ENCODE measurements at places on chromosomes 7 and 10.

DNA sequence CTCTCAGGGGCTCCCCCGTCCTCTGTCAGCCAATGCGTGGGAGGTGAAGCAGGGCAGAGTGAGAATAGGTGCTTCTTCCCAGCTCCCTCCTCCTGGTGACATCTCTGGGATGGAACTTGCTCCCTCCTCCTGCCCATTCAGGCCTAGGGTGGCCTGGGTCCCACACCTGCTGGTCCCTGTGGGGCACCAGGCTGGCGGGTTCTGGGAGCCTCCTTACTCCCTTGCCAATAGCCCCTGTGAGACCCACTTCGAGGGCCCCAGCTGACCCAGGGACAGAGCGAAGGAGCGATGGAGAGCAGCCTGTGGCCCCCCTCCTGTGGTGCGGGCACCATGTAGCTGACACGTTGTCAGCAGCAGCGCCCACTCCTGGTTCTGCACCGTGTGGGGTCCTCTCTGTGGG is 512.6 kb downstream of the GLRX3 start:
- no peak for DNase-seq

DNA sequence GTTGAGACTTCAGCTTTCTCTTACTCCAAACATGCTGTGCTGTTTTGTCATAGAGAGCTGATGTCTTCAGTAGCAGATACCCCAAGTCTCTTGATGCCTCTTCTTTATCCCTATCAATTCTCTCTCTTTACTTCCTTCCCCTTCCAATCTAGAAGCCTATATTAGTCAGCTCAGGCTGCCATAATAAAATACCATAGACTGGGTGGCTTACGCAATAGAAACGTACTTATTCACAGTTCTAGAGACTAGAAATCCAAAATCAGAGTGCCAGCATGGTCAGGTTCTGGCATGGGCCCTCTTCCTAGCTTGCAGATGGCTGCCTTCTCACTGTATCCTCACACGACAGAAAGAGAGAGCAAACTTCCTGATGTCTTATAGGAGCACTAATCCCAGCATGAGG is 9.0 kb upstream of the GARS1 start:
- no peak for DNase-seq

- no peak for DNase-seq
Measured at GRCh38 chr10:71256661-71257318, 44.4 kb downstream of the UNC5B start.

DNA sequence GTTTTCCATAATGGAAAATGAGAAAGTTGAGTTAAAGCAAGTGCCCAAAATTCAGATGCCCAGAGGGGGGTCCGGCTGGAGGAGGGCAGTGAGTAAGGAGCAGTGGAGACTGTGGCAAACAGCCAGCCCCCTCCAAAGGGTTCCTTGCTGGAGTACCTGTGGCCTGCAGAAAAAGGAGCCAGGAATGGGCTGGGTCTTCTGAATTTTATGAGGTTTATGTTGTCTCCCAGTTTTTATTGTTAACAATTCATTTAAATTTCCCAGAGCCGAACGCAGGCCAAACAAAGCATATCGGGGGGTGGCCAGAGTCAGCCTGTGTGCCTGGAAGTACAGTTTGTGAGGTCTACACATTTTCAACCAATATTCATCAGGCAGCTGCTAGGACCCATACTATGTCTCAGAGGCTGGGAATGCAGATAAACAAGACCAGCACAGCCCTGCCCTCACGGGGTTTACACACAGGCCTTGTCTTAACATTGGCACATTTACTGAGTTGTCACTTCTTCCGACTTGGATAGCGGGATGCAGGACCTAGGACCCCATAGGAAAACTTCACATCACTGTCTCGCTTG is 12.9 kb upstream of the CSGALNACT2 start:
- DNase-seq = no peak

GRCh38 chr7:39602351-39602750 is 21.0 kb upstream of the RALA start:
- DNase-seq = no peak

- DNase-seq = no peak
Measured at GRCh38 chr7:94177441-94177840, 173.3 kb upstream of the BET1 start.

- DNase-seq = no peak
Measured at GRCh38 chr10:79938728-79939406, 10.0 kb downstream of the SFTPD start.

GRCh38 chr7:88391247-88391646 is 84.6 kb upstream of the STEAP4 start:
- DNase-seq = no peak

- DNase-seq = no peak
Measured at GRCh38 chr10:115949282-115949844, 323.6 kb downstream of the GFRA1 start.

GRCh38 chr7:18684916-18685315 is 189.4 kb downstream of the HDAC9 start:
- DNase-seq = no peak

DNA sequence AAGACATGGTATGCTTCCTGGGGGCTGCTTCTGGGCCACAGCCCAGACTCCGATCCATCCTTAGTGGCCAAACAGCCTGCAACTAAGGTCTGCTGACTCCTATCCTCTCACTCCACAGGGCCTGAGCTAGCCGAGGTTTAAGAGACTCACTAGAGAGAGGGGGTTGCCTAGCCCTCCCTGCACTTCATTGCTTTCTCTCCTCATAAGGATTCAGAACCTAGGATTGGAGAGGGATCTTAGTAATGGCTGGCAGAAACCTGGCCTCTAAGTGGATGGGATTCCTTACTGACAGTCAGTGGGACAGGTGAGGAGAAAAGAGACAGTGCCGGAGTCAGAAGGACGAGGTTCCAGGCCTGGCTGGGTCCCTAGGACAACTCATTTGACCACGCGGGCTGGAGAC is 8.2 kb upstream of the DDIT4 start:
- no peak for DNase-seq

DNA sequence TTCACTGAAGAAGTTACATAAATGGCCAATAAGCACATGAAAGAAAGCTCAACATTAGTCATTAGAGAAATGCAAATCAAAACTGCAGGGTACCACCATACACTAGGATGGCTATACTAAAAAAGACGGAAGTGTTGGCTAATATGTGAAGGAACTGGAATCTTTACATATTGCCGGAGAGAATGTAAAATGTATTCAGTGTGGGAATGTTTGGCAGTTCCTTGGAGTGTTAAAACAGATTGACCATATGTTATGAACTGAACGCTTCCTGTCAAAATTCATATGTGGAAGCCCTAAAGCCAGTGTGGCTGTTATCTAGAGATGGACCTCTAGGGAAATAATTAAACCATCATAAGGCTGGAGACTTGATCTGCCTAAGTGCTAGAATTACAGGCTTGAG is 33.1 kb downstream of the SUV39H2 start:
- DNase-seq = no peak

GRCh38 chr10:51881213-51881612 is 181.8 kb upstream of the CSTF2T start:
- DNase-seq = no peak

DNA sequence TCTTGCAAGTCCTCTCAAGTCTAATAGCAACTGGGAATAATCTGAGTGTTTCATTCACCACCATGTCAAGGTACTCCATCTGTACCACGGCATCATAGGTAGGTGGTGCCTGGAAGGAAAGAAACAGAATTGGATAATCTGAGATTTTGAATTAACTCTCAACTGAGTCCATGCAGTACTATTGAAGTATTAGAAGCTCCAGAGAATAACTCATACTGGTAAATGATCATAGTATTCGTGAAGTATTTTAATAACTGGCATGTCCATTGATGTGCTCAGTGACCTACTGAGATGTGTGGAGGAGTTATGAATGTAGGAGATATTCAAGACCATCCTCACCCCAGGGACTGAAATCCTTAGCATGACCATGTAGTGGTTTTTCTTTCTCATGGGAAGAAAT is 27.1 kb downstream of the CYP3A5 start:
- DNase-seq = no peak

GRCh38 chr10:14414901-14415300 is 84.2 kb upstream of the FRMD4A start:
- no peak for DNase-seq

- DNase-seq = no peak
Measured at GRCh38 chr10:86500846-86501245, 20.7 kb downstream of the WAPL start.

GRCh38 chr10:98745645-98746044 is 298.9 kb upstream of the HPS1 start:
- DNase-seq = no peak

- no peak for DNase-seq
Measured at GRCh38 chr7:69959789-69960499, 361.7 kb downstream of the AUTS2 start.

DNA sequence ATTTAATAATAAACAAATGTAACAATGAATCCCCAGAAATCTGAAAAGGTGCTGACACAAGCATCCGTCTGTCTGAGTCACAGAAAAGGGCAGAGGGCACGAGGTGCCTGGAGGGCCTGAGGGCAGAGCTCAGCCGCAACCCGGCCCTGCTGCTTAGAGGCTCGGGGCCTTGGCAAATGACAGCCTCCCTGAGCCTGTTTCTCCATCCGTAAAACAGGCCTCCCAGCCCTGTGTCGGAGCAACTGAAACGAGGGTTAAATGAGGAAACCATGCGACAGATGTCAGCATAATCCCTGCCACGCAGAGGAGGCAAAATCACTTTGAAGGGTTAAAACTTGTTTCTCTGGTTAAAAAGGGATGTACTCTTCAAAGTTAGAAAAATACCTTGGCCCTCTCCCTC is 24.9 kb downstream of the NUDT1 start:
- no peak for DNase-seq

DNA sequence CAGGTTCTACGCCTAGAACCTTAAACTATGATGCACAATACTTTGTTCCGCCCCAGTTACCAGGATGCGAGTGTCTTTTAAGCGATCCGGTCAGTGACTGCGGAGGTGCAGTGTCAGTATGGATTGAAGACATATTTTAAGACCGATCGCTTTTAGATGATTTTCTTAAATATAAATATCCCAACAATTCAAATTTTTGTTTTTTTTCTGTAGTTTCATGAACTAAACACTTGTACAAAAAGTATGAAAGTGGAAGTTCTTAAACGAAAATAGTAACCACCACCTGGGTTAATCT is 835 bp downstream of the COMMD3 start:
- DNase-seq = peak; percentile 34

DNA sequence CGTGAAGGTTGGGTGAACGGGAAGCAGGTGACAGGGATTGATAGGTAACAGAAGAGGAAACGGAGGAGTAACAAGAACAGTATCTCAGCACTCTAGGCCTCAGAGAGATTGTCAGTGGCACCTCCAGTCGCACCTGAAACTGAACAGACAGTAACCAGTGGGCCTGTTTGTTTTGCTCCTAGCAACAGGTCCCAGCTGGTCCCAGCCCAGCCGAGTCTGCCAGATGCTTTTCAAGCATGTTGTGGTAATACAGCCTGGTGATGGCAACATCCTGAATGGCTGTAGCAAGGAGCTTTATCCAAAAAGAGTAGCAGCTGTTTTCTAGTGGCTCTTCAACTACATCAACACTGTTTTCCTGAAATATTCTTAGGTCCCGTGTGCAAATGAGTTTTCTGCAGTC is 4.7 kb downstream of the CACNB2 start:
- DNase-seq = no peak

GRCh38 chr10:119705434-119705831 is 20.4 kb upstream of the INPP5F start:
- DNase-seq = peak; percentile 31

DNA sequence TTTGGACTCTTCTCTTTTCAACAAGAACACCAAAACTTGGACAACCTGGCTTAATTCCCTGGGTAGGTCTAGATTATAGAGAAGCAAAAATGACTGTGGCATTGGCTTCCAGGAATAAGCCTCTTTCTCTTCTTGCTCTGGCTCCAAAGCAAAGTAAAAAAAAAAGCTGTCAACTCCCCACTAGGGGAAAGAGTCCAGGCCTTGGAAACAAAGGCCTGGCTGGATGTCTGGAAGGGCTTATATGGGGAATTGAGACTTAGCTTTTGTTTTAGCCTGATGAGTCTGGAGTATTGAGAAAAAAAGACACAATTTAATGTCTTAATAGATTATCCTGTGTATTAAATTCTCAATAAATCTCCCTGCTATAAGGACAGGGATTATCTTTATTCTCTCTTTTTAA is 300.6 kb downstream of the SORCS3 start:
- no peak for DNase-seq

DNA sequence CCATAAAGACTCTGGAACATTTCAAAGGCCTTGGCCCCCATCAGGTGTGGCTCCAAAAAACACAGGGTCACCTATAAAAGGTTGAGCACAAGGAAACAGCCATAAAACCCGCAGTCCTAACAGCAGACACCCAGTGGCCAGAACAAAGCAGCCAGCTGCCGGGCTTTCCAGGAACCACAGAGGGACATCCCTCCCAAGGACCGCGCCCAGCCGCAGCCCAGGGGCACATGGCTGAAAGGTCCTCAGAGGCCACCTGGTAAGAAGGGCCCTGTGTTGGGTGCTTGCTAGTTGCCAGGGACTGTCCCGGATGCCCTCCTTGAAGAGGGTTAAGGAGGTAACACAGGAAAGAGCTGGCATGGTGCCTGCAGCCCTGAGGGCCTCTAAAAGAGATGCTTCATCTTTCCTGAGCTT is 32.7 kb downstream of the KCNMA1 start:
- no peak for DNase-seq

- peak; percentile 6 for DNase-seq
Measured at GRCh38 chr10:28298951-28299350, 3.9 kb downstream of the MPP7 start.

DNA sequence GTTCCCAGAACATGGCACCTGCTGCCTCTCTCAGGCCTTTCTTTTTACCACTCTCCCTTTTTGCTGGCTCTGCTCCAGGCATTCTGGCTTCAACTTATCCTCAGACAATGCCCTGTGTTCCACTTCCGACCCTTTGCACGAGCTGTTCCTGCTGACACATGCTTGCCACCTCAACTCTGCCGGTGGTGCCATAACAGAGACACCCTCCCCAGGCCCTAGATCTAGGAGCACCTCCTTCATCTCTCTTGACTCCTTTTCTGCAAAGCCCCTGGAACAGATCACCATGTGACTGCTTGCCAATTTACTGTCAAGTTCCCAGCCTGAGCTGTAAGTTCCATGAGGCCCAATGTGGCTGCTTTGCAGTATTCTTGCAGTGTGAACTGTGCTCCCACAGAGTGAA is 256.0 kb upstream of the MKI67 start:
- DNase-seq = no peak

DNA sequence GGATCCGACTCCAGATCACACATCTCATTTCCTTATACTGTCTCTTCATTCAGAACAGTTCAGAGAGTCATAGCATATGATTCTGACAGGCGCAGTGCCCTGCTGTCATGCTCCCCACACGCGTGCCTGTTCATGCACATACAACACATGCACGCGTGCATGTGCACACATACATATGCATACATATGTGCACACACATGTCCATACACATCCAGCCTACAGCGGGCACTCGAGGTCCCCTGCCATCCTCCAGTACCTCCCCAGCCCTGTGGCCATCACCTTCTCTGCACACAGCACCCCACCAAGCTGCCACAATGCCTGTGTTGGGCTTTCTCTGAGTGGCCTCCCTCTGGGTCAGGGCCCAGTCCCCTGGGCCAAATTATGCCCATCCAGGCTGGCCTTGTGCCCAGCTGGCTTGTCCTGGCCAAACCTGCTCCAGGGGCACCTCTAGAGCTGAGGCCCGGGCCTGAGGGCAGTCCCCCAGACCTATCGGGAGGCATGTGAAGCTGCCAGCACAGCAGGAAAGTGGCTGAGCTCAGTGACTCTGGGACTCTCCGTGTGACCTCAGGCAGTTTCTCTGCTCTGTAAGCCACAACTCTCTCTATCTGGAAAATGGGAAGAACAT is 49.4 kb upstream of the RET start:
- DNase-seq = no peak

GRCh38 chr7:37408291-37409228 is 40.1 kb downstream of the ELMO1 start:
- DNase-seq = peak; percentile 36

- no peak for DNase-seq
Measured at GRCh38 chr7:42227021-42227420, 10.0 kb downstream of the GLI3 start.
